Brain (organoid and tissue), 16 donors: ENCODE measurements at places on chromosomes 12 and 14. TPM values are rescaled to one million over a fixed set of nuclear protein-coding genes. Genes with fewer than 3 reads are reported as not detected.
A peak's percentile ranks its signal among the peaks of the same experiment; 100 is the strongest.

- no peak for DNase-seq
Measured at GRCh38 chr14:89280600-89280999, 136.4 kb downstream of the FOXN3 start.

- no peak for DNase-seq
Measured at GRCh38 chr12:130968611-130969010, 14.9 kb downstream of the ADGRD1 start.

- peak; percentile 3 for DNase-seq
Measured at GRCh38 chr12:67592228-67593011, 56.1 kb upstream of the DYRK2 start.

DNA sequence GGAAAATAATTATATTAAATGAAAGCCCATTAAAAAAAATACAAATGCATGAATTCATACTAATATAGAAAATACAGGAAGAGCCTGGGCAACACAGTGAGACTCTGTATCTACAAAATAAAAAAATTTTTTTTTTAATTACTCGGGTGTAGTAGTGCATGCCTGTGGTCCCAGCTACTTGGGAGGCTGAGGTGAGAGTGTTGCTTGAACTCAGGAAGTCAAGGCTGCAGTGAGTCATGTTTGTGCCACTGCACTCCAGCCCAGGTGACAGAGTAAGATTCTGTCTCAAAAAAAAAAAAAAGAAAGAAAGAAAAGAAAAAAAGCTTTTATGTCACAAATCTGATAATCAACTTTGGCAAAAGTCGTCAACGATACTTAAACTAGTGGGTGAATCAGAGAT, 80.6 kb upstream of the PLEKHA5 start:
- no peak for DNase-seq

GRCh38 chr14:68667313-68667791, 125.5 kb downstream of the ZFP36L1 start:
- no peak for DNase-seq

GRCh38 chr14:90517076-90517841, 120.4 kb downstream of the CALM1 start:
- DNase-seq = peak; percentile 30

DNA sequence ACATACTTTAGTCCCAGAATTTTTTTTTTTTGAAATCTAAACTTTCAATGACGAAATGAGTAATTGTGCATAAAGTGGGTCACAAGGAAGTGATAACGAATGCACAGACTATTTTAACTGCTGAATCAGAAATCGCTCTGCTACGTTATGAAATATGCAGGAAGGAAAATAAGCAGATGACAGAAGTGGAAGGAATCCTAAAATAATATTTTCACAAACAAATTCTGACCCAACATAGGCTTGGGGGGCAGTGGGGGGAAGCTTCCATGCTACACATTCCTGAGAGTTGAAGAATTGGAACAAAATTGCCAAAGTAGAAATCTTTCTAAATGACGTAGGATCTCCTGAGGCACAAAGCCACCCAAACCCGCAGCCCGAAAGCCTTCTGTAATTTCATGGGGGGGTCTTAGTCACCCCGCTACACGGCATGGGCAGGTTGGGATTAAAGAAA, 89.6 kb downstream of the ARF6 start:
- DNase-seq = peak; percentile 23

DNA sequence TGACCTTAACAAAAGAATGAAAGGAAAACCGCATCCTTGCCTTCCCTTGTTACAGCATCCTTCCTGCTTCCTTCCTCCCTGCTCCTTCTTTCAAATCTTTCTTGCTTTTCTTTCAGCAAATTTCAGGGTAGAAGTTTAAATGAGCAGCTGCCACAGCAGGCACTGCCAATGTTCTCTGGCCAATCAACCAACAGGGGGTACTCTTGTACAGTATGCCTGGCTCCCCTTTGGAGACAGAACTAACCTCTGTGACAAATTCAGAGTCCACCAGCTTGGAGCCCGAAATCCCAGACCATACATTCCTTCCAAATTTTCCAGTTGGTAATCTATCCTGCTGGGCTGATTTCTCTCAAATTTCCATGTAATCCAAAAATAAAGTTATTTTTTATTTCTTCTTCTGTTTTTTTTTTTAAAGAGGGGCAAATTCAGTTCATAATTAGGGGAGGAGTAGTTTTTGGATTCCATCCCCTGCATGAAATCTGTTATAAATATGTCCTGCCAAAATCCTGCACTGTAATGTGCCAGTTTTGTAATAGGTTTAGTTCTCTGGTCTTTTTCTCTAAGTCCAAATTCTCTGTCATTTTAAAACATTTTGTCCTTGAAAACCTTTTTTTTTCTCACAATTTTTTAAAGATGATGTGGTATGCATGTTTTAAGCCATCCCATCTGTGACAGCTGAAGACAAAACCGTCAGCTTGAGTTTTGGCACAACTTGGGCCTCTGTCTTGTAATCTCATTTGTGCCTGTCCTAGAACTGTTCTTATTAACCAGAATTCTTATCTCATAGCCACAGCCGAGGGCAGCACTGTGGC, 610.0 kb upstream of the LMO3 start:
- DNase-seq = peak; percentile 96

DNA sequence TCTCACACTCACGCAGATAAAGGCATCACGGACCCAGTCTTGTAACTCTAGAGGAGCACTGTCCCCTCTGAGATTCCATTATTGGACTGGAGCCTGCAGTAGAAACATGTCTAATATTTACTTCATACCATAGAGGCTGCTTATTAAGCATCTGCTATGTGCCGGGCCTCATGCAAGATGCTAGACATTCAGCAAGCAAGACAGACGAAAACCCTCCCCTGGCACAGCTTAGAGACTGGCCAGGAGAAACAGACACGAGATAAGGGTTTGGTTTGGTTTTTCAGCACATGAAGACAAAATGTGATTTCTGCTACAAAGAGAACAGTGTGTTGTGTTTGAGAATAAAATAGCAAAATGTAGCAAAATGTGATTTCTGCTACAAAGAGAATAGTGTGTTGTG, 719.2 kb downstream of the MED13L start:
- no peak for DNase-seq

DNA sequence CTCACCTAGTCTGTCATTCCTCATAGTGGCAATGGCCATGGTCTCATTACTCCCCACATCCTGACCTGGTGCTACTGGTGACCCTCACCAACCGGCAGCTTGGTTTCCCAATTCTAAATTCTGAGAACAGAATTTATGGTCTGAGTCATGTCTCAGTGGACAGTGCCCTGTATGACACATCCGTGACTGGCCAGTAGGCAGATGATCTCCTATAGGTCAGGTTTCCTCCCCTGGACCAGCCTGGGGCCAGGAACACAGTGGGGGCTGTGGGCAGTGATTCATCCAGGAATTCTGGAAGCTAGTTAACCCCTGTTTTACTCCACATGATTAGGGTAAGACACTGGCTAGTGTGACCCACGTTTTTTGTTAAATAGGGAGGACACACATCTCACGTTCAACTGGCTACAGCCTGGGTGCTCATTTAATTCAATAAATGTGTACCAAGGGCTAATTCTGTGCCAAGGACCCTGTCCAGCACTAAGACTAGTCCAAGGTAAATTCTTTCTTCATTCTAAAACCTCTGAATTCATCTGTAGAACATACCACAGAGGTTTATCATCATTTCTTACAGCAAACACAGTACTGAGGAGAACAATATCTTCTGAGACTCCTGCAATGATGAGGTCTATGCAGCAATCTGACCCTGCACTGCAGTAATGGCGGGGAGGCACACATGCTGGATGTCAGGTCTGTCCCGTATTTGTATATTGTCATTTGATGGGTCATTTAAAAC, 249.6 kb upstream of the TBX3 start:
- DNase-seq = no peak

GRCh38 chr12:96140174-96140573, 54.0 kb upstream of the ELK3 start:
- DNase-seq = no peak

DNA sequence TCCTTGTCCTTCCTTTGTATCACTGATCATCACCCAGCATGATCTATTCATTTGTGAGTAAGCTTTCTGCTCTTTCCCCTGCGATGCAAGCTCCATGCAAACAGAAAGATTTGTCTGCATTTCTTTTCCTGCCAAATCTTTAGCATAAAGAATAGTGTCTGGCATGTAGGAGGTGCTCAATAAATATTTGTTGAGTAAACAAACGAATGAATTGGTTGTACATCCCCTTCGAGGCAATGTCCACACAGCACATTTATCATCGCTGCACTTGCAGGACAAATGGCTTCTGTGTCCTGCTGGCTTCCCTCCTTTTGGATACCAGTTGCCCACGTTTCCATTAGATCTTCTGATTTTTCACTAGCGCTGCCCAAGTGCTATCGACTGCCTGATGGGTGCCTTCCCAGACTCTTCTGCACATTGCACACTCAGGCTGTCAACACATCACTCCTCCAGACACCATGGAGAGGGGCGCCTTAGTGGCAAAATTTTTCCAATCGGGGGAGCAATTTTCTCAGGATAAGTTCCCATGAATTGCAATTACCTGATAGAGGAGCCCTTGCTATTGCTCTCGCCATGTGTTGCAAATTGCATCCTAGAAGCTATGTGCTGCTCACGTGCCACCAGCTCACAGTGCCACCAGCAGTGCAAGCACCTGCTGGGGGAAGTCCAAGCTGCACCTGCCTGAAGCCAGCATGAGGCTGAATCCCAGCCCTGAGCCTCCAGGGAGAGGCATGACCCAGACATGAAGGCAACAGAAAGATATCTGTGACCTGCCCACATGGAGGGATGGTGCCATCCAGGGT, 206.6 kb downstream of the KIF26A start:
- no peak for DNase-seq

DNA sequence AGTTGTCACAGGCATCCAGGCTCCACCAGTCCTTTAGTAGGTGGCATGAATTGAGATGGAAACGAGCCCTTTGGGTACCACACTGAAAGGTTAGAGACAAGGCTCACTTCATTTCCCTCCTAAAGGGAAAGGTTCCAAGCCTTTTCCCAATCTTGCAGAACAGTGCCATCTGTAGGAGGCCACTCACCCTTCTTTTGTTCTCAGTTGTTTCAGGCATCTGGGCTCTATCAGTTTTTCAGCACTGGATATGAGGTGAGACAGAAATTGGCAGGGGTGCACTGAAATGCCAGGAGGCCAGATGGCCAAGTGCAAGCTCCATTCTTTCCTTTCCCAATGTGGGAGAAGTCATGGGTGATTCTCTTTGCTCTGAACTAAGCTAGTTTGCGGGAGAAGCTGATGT, 15.2 kb downstream of the FBXO33 start:
- no peak for DNase-seq

GRCh38 chr12:51351913-51352532, 5.5 kb upstream of the CELA1 start:
- peak; percentile 9 for DNase-seq

- DNase-seq = no peak
Measured at GRCh38 chr12:49969027-49969426, 3.7 kb upstream of the AQP6 start.

GRCh38 chr12:66047411-66048021, 83.0 kb downstream of the LLPH start:
- DNase-seq = no peak

- no peak for DNase-seq
Measured at GRCh38 chr12:52531566-52532300, 11.5 kb upstream of the KRT5 start.

- DNase-seq = no peak
Measured at GRCh38 chr14:89040080-89040459, 215.6 kb downstream of the TTC8 start.

DNA sequence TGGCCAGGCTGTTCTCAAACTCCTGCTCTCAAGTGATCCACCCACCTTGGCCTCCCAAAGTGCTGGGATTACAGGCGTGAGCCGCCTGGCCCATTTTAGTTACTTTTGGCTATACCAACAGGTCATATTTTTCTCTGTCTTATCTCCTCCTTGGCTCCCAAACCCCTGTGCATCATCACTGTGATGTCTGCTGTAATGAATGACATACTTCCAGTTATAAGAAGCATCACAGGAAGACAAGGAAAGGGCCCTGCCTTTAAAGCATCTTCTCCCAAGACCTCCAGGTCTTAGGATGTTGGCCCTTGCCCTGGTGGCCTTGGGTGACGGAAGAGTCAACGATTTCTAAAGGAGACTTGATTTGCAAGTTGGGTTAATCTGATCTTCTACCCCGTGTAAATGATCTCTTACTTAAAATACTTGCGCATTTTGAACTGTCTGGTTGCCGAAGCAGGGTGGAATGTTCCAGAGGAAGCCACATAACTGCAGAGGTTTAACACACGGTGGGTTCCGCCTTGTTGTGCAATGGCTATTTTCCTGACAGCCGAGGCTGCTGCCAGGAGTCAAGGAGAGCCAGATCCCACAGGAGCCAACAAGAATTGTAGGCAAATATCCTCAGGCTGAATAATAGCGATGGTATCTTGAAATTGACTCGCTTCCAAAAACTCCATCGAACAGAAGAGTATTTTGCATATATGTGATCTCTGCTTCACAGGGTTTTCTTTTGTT, 55.7 kb upstream of the PLXNC1 start:
- DNase-seq = no peak

DNA sequence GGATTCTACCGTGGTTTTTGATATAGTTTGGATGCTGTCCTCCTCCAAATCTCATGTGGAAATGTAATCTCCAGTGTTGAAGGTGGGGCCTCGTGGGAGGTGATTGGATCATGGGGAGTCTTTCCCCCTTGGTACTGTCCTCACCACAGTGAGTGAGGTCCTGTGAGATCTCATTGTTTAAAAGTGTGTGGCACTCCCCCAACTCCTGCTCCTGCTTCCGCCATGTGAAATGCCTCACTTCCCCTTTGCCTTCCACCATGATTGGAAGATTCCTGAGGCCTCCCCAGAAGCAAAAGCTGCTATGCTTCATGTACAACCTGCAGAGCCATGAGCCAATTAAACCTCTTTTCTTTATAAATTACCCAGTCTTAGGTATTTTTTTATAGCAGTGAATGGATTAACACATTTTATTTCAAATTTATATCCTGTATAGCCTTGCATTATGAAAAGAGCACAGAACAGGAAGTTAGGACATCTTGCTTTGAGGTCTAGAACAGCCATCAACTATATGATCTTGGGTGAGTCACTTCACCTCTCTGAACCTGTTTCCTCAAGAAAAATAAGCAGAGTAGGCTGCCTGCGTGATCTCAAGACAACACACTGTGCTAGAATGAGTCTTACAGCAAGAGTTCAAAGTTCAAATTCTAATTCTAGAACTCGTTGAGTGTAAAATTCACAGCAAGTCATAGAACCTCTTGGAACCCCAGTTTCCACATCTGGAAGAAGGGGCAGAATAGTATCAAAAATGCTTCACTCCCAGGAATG, 160.9 kb upstream of the EEA1 start:
- no peak for DNase-seq

- DNase-seq = no peak
Measured at GRCh38 chr14:103687712-103688111, 27.5 kb downstream of the XRCC3 start.

DNA sequence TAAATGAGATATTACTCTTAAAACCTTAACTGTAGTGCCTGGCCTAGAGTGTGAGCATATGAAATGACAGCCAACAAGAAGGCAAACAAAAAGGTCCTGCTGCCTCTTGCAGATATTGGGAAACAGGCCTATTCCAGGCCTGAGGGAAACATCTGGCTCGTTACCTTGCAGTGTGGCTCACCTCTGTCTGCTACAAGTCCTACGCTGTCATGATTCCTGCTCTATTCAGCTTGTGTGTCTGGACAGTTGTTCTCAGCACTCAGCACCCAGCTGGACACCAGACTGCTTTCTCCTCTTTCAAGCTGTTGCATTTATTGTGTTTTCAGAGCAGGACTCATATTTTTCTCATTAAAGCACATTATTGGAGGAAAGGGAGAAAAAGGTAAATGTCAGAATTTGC, 113.5 kb downstream of the TMTC2 start:
- peak; percentile 39 for DNase-seq

Gene PROX2
- not detected for polyA plus RNA-seq

Gene C14orf39
- polyA plus RNA-seq = not detected

Gene KRT73
- not detected for polyA plus RNA-seq

Gene GLIPR1L1
- polyA plus RNA-seq = not detected

Gene SLC6A13
- polyA plus RNA-seq = 4.3 TPM

Gene TAS2R30
- not detected for polyA plus RNA-seq

Gene FAM222A
- 27.7 TPM for polyA plus RNA-seq

Gene NEUROD4
- not detected for polyA plus RNA-seq
